ENCODE measurements at places on chromosomes 2 and 18.
A peak's percentile ranks its signal among the peaks of the same experiment; 100 is the strongest.

DNA sequence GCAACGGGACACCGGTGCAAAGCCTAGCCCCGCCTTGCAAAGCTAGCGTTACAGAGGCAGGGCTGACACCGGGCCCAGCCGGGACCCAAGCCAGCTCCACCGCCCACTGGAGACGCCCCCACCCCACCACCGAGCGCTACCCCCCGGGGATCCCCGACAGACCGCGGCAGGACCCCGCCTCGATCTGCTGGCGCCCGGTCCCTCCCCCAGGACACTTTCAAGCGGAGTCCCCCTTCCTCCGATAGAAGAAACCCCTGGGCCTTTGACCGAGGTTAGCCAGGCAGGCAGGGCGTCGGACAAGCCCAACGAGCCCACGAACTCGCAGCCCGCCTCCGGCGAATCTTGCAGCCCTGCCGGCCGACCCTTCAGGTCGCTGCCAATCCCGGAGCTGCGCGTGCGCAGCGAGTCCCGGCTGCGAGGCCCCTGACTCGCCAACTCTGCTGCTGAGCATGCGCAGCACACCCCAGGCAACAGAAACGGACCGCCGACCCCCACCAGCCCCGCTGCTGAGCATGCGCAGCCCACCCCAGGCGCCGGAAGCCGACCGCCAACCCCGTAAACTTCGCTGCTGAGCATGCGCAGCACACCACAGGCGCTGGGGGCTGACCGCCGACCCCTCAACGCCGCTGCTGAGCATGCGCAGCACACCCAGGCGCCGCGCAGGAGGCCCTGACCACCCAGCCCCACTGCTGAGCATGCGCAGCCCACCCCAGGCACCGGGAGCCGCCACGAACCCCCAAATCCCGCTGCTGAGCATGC, 656 bp downstream of the ADI1 start:
- DNase-seq: peak; percentile 97

DNA sequence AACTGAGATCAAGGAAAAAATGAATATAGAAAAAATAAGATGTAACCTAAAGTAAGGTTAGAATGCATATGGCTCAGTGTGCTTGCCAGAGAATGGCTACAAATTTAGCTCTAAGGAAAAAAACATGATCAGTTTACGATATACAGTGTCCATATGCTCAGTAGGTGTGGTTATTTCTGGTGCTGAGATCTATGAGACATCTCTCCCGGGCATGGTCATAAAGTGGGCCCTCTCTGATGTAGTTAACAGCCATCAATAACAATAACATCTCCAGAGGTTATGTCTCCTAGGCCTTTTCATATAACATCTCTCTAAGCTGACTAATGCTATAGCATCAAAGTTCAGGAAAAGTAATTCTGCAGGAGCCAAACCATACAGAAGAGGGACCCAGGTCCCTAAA, 56.3 kb upstream of the UBE2E3 start:
- no peak for DNase-seq

DNA sequence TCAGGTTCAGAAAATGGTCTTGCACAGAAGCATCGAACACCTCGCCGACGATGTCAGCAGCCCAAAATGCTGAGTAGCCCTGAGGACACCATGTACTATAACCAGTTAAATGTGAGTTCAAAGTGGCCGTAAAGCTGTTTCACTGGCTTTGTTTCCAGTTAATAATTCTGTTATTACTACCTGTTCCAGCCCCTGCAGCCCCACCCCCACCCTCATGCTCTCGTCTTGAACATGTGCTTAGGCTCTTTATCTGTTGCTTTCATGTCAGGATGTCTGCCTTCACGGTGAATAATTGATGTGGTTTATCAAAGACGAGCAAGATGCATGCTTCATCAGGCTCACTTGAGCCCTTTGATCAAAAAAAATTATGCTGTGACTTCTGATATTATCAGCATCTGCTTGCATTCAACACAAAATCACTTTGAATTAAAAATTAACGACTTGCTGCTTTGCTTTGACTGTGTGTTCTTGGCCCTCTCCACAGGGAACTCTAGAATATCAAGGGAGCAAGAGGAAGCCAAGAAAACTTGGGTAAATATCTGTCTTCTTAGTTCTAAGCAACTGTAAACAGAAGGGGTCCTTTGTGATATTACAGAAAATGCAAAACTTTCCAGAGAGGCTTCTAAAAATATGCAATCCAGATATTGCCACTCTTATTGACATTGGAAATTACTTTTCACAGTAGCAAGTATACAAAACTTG, 63.4 kb upstream of the SP5 start:
- no peak for DNase-seq

GRCh38 chr2:46813680-46814079, 101.9 kb downstream of the MCFD2 start:
- DNase-seq: no peak

DNA sequence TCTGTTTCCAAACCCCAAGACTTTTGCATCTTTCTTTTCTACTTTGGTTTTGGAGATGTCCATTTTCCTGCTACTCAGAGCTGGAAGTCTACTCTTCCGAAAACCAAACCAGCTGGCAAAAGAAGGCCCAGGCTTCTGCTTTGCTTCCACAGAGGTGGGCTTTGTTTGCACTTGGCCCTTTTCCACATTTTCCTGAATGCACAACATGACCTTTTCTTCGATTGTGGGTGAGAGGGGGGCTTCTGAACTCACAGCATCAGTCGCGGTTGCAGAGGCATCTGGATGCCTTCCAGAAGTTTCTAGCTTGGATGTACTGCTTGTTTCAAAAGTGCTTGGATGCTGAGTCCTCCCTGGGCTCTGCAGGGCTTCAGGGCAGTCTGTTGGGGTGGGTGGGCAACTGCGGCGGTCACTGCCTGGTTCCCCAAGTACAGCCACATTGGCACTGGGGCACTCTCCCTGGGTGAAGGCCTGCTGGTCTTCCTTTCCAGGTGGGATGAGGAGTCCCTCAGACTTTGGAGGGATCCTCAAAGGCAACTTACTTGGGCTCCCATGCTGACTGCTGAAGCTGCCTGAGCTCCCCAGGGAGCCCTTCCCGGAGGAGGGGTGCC, 112.3 kb upstream of the LYPD1 start:
- DNase-seq: no peak

- no peak for DNase-seq
Observed at GRCh38 chr18:1983746-1984515, 587.4 kb downstream of the METTL4 start.

GRCh38 chr2:67032076-67032475, 365.1 kb upstream of the ETAA1 start:
- no peak for DNase-seq

- no peak for DNase-seq
Observed at GRCh38 chr2:33890686-33891085, 291.6 kb upstream of the FAM98A start.

- DNase-seq: no peak
Observed at GRCh38 chr2:212777020-212777491, 238.5 kb upstream of the ERBB4 start.

DNA sequence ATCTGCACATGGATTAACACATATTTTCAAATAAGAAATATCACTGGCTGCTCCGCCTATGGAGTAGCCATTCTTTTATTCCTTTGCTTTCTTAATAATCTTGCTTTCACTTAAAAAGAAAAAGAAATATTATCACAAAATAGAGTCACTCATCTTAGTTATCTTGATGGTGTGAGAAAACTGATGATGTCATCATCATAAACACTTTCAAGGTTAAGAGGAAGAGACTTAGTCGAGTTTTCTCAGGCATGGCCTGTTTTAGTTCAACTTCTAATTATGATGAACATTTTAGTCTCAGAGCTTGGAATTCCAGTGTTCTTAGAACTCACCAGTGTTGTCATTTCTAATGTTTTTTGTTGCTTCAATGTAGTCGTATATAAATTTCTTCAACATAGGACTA, 506.1 kb downstream of the PTPRM start:
- DNase-seq: no peak

- no peak for DNase-seq
Observed at GRCh38 chr18:35407871-35408481, 30.8 kb upstream of the ZNF396 start.

- DNase-seq: no peak
Observed at GRCh38 chr2:233129351-233129978, 69.3 kb downstream of the INPP5D start.

DNA sequence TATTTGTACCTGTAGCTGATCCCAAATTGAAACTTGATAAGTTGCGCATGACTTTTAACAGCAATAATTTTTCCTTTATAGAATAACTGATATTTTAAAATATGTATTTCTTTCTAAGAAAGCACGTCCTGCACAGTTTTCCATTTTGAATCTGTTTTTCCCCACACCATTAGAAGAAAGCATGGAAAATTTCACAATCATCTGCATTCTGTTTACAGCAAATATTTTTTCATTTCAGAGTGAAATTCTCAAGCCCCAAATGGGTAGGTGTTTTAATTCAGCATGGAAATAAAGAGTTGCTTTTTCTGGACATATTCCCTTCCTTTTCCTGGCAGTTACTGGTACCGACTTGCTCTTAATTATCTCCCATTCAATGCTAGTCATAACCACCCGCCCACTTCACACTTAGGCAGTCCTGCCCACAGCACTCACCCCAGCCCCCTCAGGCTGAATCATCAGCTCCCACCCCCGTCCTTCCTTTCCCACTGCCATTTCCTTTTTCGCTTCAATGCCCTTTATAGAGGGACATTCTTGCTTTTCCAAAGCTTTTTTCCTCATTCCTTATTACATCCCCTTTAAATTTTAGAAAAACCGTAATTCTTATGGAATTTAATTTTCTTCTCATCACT, 89.2 kb upstream of the GLS start:
- peak; percentile 13 for DNase-seq

DNA sequence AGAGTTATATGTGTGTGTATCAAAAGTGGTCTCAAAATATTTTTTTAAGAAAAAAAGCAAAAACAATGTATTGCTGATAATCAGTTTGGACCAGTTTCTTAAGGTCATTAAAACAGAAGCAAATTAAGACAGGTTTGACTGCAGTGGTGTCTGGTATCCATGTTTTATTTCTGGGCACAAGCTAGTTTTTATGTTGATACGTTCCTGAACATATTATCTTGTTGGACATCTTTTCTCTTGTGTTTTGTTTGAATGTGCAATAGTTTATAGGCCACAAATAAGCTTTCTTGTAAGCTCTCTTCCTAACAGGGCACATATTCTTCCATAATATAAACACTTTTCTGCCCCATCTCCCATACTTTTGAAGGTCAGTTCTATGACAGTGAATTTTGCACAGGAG, 74.6 kb upstream of the FAM117B start:
- DNase-seq: no peak

DNA sequence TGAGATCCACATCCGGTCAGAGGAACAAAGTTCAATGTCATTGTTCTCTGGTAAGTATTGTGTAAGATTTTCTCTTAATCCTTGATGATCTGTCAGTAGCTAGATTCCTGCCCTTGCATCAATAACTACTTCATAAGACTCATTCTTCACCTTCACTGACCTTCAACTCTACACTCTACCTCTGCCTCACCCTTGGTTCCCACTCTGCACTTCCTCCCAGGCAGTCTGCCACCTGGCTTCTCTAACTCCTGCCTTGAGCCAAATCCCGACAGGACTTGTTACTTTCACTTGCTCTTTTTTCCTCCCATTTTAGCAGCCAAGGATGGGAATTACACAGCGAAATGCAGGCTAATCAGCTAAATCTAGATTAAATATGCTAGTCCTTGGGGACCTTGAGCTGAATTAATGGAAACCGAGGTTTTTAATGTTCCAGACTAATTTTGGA, 190.7 kb downstream of the DLGAP1 start:
- no peak for DNase-seq

DNA sequence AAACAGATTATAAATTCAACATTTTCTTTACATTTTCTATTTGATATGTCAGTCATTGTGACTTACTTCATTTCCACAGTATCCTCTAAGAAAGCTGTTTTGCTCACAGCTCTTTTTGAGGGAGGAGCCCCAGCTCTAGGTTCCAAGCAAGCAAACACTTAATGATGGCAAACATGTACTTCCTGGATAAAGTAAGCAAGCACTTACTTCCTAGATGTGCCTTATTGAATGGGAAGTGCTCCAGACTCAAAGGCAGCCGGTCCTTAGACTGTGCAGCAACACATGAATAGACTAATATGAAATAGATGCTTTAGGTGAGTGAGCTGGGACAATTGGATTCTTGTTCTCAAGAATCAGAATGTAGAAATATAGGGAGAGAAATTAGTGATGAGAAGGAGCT, 2149.8 kb upstream of the PIK3C3 start:
- no peak for DNase-seq

DNA sequence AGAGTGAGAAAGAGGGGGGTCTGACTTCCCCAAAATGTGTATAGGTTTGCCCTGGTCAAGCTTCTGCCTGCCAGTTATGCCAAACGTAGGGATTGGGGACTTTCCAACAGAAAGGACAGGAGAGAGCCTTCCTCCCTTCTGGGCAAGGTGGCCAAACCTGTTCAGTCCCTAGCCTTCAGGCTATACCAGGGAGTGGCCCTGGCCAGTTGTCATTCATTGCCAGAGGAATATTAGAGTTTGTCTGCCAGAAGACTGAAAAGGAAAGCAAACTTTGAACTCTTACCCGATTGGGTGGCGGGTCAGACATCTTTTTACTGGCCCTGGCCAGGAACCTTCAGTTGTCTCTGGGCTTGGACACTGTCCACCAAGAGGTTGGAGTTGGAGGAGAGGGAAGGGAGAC, 22.1 kb downstream of the RAB3GAP1 start:
- DNase-seq: no peak

GRCh38 chr2:70992945-70993853, 1.5 kb downstream of the TEX261 start:
- DNase-seq: no peak

- DNase-seq: no peak
Observed at GRCh38 chr18:73249030-73249429, 381.2 kb upstream of the NETO1 start.

GRCh38 chr2:222698276-222698675, 26.8 kb downstream of the MOGAT1 start:
- DNase-seq: no peak

DNA sequence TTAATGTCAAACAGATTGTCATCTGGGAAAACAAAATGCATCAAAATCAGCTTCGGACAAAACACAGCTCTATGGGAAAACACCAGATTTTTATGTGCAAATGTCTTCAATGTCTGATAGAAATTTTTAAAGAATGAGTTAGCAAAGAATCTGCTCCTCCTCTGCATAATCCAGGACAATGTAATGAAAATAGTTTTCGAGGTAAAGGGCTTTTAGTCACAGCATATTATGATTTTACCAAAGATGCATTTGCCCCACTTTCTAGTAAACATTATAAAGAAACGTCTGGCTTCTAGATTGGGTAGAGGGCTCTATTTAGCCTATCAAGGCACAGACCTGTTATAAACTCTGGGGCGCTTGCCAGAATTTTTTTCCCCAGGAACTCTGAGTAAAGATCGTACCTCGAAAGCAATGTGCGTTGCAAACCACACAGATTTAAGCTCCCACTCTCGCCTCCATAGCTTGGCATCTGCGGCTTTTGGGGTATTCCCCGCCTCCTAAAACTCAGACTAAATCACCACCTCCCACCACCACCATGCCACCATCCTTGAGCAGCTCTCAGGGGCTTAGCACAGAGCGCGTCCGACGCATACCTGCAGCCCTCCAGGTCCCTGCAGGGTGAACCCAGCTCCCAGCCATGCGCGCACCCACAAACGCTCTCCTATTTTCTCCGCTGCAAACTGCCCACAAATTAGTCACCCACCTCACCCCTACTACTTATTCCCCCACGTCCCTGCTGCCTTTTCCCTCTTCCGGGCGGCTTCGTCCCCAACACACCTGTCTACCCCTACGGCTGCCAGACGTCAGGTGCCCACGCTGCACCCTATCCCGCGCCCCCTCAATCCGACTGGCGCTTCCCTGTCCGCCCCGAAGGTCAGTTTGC, 829 bp downstream of the ACVR1C start:
- no peak for DNase-seq

- DNase-seq: no peak
Observed at GRCh38 chr18:2805970-2806943, 40.5 kb upstream of the EMILIN2 start.

- DNase-seq: no peak
Observed at GRCh38 chr2:12728221-12728777, 11.6 kb downstream of the TRIB2 start.

All from stimulated activated CD4-positive, alpha-beta T cell treated with anti-CD3 and anti-CD28 coated beads, Interleukin-12 subunit alpha, Interleukin-12 subunit beta, amount 100 ng/mL, for 24 hours (primary cell).